Right ventricle myocardium inferior (tissue), 1 donor: ENCODE measurements at places on chromosomes 12 and 14.

DNA sequence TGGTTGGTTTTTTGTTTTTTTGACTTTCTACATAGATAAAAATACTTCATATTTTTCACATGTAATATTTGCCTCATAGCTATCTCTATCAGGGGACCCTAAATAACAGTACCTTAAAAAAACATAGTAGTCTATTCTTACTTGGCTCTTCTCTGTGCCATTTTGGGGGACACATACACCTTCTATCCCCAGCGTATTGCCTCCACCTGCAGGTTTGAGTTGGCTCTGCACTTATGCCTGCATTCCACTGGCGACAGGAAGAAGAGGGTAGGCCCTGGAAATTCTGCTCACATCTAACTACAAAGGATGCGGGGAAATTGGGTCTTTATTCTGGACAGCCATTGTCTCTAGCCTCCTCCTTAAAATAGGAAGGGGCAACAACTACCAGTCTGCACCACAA is 13.8 kb upstream of the IFI27L2 start:
- no peak for DNase-seq

DNA sequence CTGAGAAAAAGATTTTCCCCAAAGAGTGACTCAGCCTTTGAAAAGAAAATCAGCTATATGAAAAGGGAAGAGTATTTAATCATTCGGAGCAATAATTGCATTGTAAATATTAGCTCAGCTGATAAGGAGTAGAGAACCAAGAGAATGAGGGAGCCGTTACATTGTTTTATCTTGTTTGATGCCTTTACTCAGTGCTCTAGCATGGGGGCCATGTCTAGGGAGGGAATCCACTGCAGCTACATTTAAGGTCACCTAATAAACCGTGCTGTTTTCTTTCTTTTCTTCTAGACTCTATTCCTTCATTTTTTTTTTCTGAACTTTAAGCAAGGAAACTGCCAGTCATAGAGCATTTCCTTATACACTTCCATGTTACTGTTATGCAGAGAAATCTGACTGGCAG is 447.0 kb downstream of the DIO2 start:
- DNase-seq = no peak

- no peak for DNase-seq
Measured at GRCh38 chr12:6295094-6295811, 15.2 kb upstream of the PLEKHG6 start.

GRCh38 chr12:127143020-127143419 is 1124.0 kb upstream of the TMEM132C start:
- DNase-seq = no peak

DNA sequence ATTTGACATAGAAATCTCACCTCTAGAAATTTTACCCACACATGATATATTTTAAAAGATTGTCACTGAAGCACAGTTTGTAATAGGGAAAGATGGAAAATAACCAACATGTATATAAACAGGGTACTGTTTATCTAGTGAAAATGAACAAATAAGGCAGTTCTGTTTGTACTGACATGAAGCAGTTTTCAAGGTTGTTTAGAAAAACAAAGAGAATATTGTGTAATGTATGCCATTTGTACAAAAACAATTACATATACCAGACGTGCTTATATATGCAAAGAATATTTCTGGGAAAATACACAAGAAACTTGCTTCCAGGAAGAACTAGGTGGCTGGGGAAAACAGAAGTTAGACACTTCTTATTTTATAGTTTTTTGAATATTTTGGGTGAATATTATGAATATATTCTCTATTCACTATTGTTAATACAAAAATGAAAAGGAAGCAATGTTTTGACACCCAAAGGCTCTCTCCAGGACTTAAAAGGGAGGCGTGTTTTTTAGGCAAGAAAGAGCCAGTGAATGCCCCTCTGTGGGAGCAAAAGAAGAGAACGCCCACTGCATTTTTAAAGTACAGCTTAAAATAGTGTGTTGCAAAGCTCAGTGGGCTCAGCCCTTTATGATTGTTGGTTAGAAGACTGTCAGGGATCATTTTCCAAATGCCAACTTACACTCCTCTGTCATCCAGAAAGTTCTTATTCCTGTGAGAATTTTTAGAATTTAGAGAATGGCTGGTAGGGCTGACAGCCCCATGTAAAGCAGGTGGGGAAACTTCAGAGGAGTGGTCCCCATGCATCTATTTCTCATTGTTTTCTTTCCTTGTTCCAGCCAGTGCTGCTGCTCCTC is 59.6 kb upstream of the FERMT2 start:
- DNase-seq = no peak

GRCh38 chr14:74638066-74638465 is 26.0 kb upstream of the LTBP2 start:
- no peak for DNase-seq

DNA sequence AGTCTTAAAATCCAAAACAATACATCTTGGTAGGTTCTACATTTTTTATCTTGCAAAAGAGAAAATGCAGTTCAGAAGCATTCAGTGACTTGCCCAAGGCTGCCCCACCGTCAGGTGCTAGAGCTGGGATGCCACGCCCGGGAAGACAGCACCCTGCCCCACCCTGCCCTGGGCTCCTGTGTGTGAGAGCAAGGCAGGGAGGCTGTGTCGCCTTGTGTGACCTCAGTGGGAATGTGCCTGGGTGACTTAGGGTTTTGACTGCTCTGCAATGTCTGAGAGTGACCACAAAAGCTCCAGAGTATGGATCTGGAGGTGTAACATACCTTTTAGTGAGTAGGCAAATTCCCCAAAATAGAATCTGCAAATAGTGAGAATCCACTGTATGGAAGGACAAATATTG is 60.0 kb downstream of the AACS start:
- DNase-seq = no peak

DNA sequence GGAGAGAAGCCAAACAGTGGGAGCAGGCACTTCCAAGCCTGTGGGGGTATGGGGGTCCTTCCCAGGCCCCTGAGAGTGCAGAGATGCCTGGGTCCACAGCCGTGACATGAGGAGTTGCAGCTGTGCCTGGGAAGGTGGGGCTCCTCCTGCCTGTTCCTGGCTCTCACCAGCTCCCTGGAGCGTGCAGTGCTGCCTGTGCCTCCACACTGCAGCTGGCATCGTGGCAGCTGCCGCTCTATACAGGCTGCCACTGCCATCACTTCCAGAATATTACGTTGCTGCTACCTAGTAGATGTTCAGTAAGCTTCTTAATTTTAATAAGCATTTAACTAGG is 223.7 kb downstream of the KCNC2 start:
- DNase-seq = no peak

DNA sequence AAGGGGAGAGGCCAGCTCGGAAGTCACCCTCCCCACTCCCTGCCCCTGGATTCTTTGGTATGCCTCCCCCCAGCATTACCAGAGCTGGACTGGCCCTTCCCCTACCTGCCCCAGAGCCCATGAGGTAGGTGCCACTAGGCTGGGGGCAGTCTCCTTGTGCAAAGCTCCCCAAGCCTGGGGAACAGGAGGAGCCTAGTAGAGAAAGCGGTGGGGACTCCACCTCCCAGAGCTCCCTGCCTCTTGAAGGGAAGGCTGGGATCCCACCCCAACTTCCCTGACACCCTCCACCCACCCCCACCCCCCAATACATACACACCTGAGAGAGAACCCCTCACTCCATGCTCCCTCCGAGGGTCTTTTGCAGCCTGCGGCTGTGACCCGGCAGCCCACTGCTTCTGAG is 30.4 kb downstream of the FIGNL2 start:
- DNase-seq = no peak

DNA sequence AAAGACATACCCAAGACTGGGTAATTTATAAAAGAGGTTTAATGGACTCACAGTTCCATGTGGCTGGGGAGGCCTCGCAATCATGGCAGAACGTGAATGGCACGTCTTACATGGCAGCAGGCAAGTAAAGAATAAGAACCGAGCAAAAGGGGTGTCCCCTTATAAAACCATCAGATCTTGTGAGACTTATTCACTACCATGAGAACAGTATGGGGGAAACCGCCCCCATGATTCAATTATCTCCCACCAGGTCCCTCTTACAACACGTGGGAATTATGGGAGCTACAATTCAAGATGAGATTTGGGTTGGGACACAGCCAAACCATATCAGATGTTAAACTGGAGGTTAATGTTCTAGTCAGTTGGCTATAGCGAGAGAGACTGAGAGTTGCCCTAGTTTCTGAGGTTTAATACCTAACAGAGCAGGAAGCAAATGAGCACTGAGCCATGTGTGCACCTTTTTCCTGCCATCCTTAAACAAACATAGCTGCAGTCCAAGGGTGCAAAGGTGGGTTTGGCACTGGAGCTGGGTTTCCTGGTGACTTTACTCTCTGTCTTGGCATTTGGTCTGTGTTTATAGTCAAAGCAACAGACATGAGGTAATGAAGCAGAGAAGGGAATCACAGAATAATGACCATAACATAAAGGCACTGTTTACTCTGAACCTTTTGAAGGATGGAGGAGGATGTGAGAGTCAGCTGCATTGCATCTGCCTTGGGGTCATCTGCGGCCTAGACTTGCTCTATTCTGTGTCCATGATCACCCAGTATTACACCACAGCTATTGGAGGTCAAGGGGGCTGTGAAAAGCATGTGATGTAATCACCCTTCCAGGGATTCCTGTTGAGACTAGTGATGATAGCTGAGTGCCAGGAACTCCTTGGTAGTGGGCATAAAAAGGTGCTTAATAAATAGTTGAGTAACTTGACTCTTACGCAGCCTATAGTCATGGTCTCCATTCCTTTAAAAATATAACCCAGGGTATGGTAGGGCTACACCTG is 83.6 kb upstream of the USP44 start:
- no peak for DNase-seq

GRCh38 chr14:101882141-101882935 is 82.0 kb upstream of the DYNC1H1 start:
- no peak for DNase-seq

GRCh38 chr12:75578546-75578945 is 67.1 kb upstream of the KRR1 start:
- DNase-seq = no peak

GRCh38 chr12:57219205-57219992 is 2.8 kb downstream of the NXPH4 start:
- no peak for DNase-seq

DNA sequence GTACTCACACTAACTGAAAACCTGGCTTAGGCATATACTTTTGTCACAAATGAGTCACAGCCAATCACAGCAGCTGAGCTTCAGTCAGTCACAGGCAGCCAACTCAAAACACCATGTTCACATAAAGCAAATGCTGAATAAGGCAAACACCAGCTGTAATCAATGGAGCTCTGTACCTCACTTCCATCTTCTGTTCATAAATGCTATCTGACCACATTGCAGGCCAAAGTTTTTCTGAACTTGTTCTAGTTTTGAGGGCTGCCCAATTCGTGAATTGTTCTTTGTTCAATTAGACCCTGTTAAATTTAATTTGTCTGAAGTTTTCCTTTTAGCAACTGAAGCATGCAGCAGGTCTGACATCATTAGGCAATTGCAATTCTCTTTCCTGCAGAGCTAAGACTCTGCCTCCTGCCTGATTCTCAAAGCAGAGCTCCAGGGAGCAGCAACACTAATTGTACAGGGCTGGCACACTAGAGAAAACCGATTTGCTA is 129.9 kb downstream of the WIF1 start:
- no peak for DNase-seq

GRCh38 chr12:32183650-32184049 is 77.0 kb downstream of the BICD1 start:
- DNase-seq = no peak

DNA sequence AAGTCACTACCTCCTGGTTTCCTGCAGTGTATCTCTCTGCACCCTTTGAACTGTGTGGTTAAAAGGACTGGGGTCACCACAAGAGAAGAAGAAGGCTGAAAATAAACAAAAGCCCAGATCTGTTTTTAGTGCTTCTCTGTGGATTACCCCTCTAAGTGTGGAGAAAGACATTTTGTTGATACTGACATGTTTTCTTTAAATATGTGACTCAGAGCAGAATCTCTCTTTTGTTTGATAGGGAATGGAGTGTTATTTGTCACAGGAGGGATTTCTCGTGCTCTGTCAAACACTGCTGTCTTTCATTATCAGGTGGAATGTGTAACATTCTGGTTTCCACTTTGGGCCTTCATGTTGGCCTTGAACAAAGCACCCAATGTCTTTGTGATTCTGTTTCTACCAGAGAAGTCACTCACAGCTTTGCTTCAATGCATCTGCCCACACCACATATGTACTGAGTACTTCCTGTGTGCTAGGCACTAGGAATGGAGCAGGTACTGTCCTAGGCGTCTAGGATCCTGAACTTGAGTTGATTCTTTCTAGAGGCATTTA is 82.1 kb downstream of the PLXNC1 start:
- no peak for DNase-seq

DNA sequence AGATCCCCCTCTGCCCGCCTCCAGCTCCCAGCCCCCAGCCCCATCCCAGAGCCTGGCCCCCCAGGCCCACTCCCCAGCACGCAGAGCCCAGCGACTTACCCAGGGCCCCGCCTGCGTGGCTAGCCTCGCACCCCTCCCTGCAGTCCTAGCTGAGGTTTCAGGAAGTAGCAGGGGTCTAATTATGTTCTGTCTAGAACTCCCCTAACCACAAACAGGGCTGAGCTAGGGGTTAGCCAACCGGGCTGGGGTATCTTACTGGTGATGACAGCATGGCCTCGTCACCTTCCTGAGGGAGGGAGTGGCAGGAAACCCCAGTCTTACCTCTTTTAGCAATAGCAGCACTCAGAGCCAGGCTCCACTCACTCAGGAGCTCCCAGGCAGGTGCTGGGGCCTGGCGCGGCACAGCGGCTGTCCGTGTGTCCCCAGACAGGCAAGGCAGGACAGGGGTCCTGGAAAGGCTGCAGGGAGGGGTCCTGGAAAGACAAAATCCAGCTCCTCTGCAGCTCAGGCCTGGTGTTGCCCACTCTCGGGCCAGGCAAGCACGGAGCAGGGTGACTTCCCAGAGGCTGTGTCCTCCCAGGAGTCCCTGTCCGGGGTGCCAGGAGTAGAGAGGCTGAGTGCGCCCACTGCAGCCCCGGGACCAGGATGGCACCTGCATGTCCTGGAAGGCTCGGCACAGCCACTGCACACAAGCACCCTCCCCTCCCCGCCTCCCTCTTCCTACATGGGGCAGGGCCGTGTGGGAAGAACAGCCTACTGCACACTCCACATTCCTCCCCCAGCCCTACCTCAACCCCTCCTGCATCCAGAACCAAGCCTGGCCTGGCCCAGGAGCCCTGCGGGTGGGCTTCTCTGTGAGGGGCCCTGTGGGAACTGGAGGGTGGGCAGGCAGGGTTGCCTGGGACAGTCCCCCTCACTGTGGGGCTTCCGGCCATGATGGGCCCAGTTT is at the start of gene GPR132:
TSS of gene GPR132 (minus strand) at position 151 of the 949 bp plus-strand sequence. CDS start 10,010 bp downstream, outside the sequence.
- peak; percentile 86 for DNase-seq

- peak; percentile 45 for DNase-seq
Measured at GRCh38 chr14:104135121-104135903, 3.1 kb upstream of the KIF26A start.
